ENCODE measurements at places on chromosomes 3 and 15. TPM values are rescaled to one million over a fixed set of nuclear protein-coding genes. Genes with fewer than 3 reads are reported as not detected.
A peak's percentile ranks its signal among the peaks of the same experiment; 100 is the strongest.

DNA sequence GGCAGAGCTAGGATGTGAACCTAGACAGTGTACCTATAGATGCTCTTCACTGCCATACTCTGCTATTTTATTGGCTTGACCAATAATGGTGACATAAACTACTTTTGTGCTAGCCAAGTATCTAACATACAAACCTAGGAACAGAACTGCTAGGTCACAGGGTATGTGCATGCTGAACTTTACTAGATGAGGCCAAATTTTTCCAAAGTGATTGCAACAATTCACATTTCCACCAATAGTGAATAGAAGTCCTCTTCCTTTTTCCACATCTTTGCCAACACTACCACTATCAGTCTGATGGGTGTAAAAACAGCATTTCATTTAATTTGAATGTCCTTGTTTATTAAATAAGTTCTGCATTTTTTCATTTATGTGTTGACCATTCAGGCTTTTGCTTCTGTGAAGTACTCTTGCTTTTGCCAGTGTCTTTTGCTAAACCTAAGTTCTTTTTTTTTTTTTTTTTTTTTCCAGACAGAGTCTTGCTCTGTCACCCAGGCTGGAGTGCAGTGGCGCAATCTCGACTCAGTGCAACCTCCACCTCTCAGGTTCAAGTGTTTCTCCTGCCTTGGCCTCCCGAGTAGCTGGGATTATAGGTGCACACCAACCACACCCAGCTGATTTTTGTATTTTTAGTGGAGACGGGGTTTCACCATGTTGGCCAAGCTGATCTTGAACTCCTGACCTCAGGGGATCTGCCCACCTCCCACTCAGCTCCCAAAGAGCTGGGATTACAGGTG lies 54.1 kb downstream of the DCAF1 start:
- no peak for DNase-seq

DNA sequence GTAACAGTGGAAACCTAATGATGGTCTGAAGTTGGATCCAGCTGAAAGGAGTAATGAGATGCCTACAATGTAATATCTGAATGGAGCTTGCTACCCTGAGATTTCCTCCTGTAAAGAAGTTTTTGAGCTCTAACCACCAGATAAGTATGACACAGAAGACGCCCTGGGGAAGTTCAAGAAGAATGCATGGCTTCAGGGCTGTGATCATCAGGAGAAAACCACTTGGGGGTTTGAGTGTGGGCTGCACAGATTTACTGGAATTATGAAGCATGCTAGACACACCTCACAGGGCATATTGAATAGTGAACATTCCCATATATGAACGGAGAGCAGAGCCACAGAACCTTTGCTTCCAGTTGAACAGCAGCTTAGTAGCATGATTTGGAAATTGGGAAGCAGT lies 10.6 kb upstream of the CCDC80 start:
- DNase-seq: no peak

The EXD1 gene
- total RNA-seq: not detected

The FBXO40 gene
- not detected for total RNA-seq

- no peak for DNase-seq
These were observed 152.3 kb downstream of the ITPR1 start for GRCh38 chr3:4645468-4645867.

DNA sequence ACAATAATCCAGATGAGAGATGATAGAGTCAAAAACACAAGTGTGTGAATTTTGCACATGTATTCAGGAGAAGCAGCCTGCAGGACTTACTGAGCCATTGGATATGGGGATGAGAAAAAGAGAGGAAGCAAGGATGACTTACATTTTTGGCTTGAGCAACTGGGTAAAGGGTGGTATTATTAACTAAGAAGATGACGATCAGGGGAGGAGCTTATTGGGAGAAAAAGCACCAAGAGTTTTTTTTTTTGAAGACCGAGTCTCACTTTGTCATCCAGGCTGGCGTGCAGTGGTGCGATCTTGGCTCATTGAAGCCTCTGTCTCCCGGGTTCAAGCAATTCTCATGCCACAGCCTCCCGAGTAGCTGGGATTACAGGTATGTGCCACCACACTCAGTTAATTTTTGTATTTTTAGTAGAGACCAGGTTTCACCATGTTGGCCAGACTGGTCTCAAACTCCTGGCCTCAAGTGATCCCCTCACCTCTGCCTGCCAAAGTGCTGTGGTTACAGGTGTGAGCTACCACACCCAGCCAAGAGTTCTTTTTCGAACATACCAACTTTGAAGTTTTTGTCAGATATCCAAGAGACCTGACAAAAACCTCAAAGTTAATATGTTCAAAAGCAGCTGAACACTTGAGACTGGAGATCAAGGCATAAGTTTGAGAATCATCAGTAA lies 14.8 kb upstream of the SH3BP5 start:
- DNase-seq: no peak

DNA sequence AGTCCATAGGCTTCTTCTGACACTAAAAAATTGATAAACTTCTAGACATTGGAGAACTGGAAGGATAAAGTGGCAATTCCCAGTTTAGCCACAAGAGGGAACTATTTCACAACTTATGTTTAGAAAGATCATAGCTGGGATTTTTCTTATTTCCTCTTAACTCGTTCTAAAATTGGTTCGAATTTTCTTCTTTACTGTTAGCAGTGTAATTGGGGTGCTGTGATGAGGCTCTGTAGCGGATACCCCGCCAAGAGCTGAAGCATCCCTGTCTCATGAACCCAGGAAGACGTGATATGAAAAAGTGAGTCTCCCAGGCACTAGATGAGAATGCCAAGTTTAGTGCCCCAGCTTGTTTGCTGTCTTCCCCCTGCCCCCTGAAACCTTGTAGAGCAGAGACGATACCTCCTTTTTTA lies 85.1 kb downstream of the PDCD6IP start:
- DNase-seq: peak; percentile 19

The UBP1 gene
- total RNA-seq: 22.4 TPM

GRCh38 chr3:65787340-65787739 lies 251.4 kb downstream of the MAGI1 start:
- DNase-seq: no peak

- DNase-seq: no peak
These were observed 117.9 kb downstream of the MECOM start for GRCh38 chr3:169545606-169546005.

- DNase-seq: no peak
These were observed 25.0 kb downstream of the TGFBR2 start for GRCh38 chr3:30631243-30631904.

DNA sequence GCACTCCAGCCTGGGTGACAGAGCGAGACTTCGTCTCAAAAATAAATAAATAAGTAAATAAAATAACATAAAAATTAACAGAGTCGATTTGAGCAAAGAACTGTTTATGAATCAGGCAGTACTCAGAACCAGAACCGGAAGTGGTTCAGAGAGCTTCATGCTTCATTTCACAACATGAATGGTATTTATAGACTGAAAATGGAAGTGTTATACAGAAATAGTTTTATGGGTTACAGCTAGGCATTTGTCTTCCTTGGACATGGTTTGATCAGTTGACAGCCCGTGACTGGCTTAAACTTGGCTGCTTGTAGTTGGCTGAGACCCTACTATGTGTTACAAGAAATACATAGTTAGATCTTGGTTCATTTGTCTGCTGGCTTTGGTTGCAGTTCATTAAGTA lies 216.0 kb upstream of the MCTP2 start:
- no peak for DNase-seq

The P2RY12 gene
- not detected for total RNA-seq

DNA sequence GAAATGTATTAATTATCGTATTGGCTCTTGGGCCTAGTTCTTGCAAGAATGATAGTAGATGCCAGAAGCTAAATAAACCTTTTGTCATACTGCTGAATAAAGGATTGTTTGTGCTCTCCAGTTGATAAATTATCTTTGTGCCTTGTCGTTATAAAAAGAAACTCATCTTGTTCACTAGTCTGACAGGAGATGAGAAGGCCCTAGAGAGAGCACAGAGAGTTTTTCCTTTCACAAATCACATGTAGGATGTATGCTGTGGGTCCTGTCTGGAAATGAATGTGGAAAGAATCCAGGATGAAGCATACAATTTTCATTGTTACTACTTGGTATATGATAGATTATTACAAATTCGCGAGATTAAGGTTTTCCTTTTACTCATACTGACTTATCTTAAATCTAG lies 113.0 kb downstream of the NLGN1 start:
- DNase-seq: no peak

The AVEN gene
- 23.8 TPM for total RNA-seq

The RASGRF1 gene
- not detected for total RNA-seq

Measured in Caki2 (cell line).